ENCODE measurements at places on chromosomes 4 and X.

DNA sequence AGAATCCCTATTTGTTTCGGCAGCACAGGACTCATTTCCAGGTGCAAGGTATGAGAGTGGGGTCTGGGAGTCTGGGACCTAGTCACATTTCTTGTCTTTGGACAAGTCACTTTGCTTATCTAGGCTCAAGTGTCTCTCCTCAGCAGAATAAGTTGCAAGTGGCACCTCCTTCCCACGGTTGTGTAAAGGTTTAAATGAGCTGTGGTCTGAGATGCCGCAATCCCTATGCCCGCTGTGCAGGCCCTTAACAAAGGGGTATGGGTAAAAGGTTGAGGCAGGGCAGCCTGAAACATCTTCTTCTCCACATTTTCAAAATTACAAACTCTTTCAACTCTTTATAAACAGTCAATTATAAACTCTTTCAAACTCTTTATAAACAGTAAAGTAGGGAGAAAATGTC lies 93.7 kb downstream of the RTL5 start:
- DNase-seq, result no peak

DNA sequence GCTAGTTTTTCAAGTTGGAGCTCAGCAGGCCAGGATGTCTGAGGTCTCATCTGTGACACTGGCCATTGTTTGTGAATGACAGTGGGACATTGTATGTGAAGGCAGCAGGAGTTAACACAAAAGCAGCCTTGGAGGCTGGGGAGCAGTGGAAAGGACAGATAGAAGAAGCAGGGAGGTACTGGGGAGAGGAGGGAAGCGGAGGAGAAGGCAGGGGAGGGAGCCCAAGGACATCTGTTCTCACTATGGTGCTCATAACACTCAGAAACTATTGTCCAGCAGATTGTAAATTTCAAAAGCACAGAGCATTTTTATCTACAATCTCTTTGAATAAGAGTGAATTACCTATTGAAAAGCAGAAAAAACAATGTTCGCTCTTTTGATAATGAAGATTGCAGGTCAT lies 253.6 kb upstream of the DIPK2B start:
- no peak for DNase-seq

GRCh38 chr4:97457253-97457652 lies 686.0 kb downstream of the STPG2 start:
- DNase-seq, result no peak

- DNase-seq, result peak; percentile 45
Measured at GRCh38 chrX:136747003-136747986, 33.4 kb downstream of the ARHGEF6 start.

DNA sequence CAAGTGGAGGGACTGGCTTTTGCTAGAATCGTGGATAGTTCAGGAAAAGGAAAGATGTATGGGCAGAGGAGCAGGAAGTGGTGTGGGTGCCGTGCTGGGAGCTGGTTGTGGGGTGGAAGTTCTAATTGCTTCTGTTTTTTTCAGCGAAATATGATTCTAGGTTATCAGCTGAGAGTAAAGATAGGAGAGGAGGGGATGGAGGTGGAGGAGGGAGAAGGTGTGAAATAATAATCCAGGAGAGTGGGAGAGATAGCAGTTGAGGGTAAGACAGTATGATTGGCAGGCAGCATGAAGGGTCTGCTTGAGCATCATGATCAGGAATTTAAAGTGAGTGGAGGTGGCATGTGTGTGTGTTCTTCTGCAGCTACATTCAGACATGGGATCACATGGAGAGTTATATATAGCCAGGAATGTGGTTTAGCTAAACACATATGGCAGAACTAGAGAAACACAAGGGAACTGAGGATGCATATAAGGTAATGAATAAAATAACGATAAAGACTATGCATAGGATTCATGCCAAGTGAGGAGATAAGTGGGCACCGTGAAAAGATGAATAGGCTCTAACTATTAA lies 133.7 kb downstream of the ANK2 start:
- DNase-seq, result no peak

GRCh38 chrX:67044029-67044653 lies 405.3 kb upstream of the EDA2R start:
- DNase-seq, result no peak

DNA sequence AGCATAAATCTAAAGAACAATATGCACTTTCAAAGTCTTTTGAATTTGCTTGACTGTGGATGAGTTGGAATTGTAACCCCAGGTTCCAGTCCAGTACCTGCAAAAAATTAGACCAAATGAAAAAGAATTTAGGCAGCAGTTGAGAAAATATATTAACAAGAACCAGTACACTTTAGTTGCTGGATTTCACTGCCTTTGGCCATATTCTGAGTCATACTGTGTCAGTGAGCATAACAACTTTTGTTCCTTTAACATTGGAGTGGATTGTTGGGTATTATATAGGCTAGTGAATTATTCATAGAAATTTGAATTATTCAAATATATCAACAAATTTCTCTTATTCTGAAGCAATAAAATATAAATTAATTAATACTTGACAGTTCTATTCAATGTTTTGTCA lies 101.5 kb upstream of the SMAD1 start:
- no peak for DNase-seq

DNA sequence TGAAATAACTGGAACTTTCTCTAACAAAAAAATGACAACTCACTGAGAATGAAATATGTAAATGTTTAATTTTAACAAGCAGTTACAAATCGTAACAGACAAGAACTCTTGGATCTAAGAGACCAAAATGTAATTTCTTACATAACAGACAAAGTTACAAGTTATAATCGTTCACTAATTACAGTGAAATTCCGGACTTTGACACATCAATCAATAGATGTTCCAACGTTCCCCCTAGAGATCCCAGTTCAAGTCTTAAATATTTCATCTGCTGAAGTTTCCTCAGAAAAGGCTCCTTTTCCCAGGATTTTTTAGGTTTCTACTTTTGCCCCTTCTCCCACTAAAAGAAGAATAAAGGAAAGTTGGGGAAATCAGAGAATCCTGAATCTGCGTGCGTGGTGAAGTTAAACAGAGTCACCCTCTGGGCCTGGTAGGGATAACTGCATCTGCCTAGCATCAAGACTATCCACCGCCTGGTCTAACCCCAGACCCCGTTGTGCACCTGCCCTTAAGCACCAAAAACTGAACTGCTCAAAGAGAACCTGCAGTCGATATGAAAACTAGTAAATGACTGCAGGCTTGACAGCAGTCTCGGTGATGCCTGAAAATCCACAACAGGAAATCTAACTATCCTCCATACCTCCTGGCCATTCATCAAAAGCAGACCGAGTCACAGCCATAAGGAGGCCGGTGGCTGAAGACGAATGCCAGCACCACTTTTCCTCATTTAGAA lies 2.3 kb downstream of the IRF2 start:
- peak; percentile 43 for DNase-seq

DNA sequence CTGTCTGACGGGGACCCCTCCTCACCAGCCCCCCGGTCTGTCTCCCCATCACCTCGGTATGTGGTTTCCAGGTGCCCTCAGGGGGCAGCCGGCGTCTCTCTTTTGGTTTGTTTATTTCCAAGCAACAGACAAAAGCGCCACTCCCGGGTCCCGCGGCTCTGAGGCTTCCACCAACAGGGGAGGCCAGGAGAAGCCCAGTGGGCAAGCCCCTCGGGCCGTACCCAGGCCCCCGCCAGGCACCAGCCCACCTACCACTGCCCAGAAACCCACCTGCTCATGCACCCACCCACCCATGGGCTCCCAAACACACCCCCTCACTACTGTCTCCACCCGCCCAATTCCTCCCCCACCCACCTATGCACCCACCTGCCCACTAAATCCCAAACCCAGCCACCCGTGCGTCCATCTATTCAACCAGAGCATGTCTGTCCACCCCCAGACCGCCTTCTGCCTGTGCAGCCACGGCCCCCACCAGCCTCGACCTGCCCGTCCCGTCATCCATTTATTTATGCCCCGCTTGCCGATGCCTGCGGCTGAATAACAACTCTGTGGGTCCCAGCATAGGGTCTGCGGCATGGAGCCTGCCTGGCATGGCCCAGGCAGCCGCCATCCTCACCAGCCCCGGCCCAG lies 129.8 kb downstream of the FAM53A start:
- DNase-seq, result no peak

- DNase-seq, result no peak
Measured at GRCh38 chr4:70591955-70592582, at the start of gene AMBN. AMBN (plus strand) TSS chr4:70592256; CDS start chr4:70592359, 103 bp downstream.

GRCh38 chr4:143308377-143308776 lies 28.3 kb upstream of the GAB1 start:
- no peak for DNase-seq

Measured in activated CD4-positive, alpha-beta T cell treated with anti-CD3 and anti-CD28 coated beads, Interleukin-2, Interleukin-4, amounts not matched to agents 100 ng/mL and 50 ng/mL, durations not matched to agents 16 hours and 8 hours (primary cell).